NCI-H526 treated with DMSO at 0.1 percent for 48 hours (cell line): ENCODE measurements at places on chromosomes 3 and 15.

GRCh38 chr3:65313666-65314065 is 625.9 kb upstream of the ADAMTS9 start:
- no peak for DNase-seq

DNA sequence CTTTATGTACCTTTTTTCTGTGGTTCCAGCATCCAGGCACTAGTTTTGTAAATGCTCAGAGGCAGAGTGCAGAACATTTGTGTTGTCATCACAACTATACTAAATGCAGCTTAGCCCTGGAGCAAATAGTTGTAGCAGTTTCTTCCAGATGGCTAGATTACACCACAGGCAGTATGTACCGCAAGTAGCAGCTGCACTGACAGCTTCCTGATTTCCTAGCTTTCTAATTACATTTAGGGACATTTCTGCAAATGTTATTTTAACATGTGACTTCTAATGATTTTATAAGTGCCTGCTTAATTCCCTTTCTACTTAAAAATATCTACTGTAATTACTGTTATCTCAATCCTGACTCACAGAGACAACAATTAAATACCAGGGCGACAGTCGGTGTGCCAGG is 106.5 kb downstream of the NR2E3 start:
- no peak for DNase-seq

GRCh38 chr3:8443829-8444791 is 57.5 kb upstream of the LMCD1 start:
- peak; percentile 80 for DNase-seq

- no peak for DNase-seq
These were observed 1.9 kb downstream of the PIGZ start for GRCh38 chr3:196966526-196967401.

- no peak for DNase-seq
These were observed 333.8 kb upstream of the RBMS3 start for GRCh38 chr3:28947061-28947460.

- DNase-seq, result no peak
These were observed 80.8 kb upstream of the RNU6-1 start for GRCh38 chr15:67920524-67921240.

DNA sequence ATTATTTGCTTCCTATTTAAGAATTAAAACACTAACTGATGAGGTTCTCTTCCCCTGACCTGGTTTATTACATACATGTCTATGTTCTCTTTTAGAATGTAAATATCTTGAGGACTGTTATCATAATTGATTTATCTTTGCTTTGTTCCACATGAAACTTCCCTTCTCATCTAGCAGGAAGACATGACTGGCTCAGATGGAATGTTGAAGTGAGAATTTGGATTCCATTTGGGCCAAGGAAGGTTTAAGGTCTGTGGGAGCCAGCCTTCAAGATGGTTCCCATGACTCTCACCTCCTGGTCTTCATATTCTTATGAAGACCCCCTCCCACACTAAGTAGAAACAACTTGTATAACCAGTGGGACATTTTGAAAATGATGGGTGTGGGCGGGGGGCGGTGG is 222.2 kb upstream of the GADL1 start:
- no peak for DNase-seq

- DNase-seq, result no peak
These were observed 391.0 kb upstream of the RARB start for GRCh38 chr3:25037049-25037547.

GRCh38 chr3:24196526-24196925 is 251.4 kb downstream of the NR1D2 start:
- no peak for DNase-seq

DNA sequence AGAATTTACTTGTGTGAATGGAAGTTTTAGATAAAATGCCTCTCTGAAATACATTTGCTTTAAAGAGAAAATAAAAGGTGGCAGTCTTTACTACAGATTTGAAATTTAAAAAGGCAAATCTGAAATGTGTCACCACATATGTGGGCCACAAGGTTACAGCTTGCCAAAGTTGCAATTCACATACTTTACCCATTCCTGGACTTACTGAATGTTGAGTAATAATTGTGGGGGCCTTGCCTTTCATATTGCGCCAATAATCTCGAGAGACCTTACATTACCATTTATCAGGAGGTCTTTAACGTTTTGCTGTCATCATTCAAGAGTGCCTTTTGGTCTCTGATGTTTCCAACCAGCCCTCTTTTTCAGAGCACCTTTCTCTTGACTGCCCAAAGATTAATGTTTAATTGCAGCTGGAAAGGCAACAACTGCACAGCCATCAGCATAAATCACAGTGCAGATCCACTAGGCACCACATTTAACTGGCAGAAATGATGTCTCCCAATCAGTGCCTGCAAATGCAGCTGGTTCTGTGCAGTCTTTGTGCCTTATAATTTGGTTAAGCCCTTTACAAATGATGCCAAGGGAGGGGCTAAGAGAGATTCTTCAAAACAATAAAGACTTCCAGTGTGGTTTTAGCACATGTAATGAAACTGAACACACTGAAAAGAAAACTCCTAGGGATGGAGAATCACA is 206.8 kb downstream of the MAGI1 start:
- DNase-seq, result no peak

GRCh38 chr15:100291106-100291505 is 50.7 kb downstream of the ADAMTS17 start:
- no peak for DNase-seq

GRCh38 chr3:115161168-115161834 is 14.2 kb upstream of the ZBTB20 start:
- DNase-seq, result no peak

DNA sequence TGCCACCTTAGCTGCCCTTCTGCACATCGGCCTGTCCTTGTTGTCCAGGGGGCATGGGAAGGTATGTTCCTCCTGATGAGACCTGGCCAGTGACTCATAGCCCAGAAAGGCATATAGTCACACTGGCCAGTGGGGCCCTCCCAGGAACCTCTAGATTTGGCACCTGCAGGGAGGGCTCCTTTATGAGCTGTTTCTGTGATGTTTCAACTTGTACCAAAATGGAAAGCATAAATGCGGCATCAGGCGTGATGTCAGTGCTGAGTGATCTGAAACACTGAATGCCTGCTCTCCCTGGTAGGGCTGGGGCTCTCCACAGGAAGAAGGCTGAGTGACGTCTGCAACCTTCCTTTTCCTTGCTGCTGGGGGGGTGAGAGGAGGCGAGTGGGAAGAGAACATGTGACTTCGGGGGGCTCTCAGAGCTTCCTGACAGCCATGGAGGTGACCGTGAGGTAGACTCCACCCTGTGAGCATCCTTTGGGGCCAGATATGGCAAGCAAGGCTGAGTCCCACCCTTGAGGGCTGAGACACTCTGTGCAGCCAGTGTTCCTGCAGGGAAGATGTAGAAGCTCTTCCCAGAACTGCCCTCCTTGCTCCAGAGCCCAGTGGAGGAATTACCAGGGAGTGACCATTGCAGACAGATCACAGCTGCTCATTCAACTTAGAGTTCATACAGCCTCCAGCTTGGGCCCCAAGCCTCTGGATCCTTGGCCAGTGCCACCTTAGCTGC is 37.1 kb upstream of the APEH start:
- DNase-seq, result no peak

- no peak for DNase-seq
These were observed 43.6 kb downstream of the ROBO1 start for GRCh38 chr3:79724206-79724605.

DNA sequence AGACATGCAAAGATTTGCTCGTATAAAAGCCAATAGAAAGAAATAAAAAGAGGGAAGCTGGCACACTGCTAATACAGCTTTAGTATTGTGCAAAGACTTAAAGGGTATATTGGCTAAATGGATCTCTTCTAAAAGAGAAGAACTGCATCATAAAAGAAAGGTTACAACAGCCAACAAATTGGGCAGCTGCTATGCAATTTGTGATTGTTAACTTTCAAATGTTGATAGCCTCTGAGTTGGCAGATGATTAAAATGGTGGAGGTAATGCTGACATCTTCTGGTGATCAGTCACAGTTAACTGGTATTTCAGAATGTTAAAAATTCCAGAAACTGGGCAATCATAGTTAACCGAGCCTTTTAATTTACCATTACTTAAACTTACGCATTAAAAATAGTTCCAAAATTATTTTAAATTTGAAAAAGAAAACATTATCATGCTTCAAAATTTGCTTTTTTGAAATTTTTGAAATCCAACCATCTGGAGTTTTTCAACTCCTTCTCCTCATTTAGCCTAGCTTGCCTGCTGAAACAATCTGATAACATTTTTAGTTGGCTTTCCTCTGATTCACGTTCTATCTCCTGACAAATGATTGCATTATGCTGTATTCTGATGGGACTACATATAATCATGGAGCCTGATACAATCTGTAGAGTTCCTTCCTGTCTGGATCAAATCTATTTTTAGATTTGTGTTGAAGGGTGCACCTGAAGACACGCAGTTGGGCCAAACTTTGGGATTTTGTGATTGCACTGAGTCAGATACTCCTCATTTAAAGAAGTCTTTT is 144.0 kb upstream of the PDZRN3 start:
- peak; percentile 6 for DNase-seq

DNA sequence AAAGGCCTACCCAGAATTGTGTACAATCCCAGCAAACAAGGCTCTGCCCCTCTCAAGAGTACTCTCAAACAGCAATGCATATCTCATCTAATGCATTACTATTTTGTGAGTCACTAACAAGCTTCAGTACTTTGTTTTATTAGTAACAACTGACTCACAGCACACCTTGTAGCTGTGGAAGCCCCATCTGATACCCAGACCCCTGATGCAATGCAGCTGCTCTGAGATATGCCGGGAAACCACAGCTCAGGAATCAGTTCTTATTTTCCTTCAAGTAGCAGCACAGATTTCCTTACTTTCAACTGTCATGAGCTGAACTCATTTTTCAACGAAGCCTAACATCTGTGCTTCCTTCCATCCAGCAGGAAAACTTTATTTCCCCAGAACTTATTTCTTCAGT is 37.8 kb downstream of the CCNL1 start:
- no peak for DNase-seq

GRCh38 chr3:141790171-141790570 is 27.0 kb downstream of the GRK7 start:
- no peak for DNase-seq

- DNase-seq, result no peak
These were observed 34.2 kb downstream of the EEFSEC start for GRCh38 chr3:128187495-128187894.

- no peak for DNase-seq
These were observed 4.2 kb downstream of the NCBP2 start for GRCh38 chr3:196938124-196938523.
